NCI-H1694 treated with DMSO at 0.1 percent for 48 hours (cell line): ENCODE measurements at places on chromosomes 2 and 18.
A peak's percentile ranks its signal among the peaks of the same experiment; 100 is the strongest.

DNA sequence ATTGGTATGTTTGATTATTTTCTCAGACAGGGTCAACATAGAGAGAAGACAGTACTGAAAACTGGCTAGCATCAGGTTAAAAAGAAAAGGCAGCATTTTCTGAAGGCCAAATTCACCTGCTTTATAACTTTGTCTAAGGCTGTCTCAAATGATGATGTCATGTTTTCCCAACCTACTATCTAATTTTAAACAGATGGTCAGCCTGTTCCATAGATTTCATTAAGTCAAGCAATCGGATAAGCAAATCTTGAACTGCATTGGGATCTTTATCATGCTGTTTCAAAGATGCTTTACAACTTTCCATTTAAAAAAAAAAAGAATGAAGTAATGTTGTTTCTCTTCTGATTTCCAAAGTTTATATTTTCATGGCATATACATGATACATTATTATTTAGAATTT lies 56.3 kb upstream of the SPOPL start:
- DNase-seq, result peak; percentile 15

- peak; percentile 59 for DNase-seq
These were observed 21.9 kb downstream of the MRPL35 start for GRCh38 chr2:86221066-86221684.

- no peak for DNase-seq
These were observed 1374.9 kb upstream of the CELF4 start for GRCh38 chr18:38940475-38940862.

- no peak for DNase-seq
These were observed 20.5 kb upstream of the TGFA start for GRCh38 chr2:70574109-70574508.

GRCh38 chr18:6593142-6593885 lies 136.2 kb upstream of the ARHGAP28 start:
- no peak for DNase-seq

DNA sequence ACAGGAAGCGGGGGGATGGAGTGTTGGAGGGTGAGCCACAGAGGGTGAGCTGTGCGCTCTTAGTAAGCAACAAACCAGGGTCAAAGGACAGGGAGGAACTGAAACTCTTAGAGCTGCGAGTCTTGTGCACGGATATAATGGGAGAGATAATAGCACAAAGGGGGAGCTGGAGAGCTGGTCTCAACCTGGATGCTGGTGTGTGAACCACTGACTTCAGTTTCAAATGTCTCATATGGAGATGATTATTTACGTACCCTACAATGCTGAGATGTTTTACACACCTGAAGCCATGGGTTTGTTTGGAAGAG lies 35.9 kb downstream of the PTGR3 start:
- DNase-seq, result no peak

DNA sequence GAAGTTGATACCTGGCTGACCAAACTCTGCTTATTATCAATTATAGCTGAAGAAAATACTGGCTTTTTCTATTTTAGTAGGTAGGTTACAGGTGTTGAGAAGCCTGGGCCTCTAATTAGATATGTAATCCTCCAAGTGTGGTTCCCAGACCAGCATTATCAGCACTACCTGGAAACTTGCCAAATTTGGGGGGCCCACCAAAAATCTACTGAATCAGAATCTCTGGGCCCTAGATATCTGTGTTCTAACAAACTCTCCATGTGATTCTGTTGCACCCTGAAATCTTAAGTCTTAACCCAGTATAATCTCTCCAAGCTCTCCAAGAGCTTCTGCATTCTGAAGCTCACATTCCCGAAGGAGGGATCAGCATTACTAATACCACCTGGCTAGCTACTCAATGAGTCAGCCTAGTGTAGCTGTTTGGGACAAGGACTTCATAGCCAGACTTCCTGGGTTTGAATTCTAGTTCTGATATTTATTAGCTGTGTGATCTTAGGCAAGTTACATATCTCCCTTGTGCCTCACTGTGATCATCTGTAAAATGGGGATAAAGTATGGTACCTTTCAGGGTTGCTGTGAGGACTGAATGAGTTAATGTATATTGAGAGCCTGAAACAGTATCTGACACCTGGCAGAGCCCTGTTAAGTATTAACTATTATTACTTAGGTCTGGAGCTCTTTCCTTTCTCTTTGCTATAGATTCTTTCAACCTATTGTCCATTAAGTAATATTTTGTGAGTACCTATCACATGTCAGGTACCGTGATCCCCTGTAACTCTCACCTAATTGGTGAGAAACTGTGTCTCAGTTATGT lies 94.1 kb upstream of the CD302 start:
- no peak for DNase-seq

GRCh38 chr2:210727549-210727948 lies 171.2 kb downstream of the CPS1 start:
- no peak for DNase-seq

DNA sequence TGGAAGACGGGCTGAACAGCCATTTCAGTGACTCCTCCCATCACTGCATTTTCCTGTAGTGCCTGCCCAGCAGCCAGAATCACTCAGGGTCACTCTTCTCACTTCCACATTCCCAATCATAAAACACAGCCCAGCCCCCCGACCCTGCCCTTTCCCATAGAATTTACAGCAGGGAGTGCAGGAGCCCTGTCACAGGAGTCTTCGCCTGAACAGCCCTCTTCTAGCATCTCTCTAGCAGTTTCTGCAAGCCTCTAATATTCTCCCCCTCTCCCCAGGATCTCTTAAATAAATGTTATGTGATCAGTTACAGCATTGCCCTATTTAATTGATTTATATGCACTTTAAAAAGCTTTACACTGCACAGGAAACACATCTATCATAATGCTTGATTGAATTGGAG lies 42.9 kb upstream of the KLHL29 start:
- no peak for DNase-seq

- peak; percentile 75 for DNase-seq
These were observed 69.4 kb upstream of the REV1 start for GRCh38 chr2:99559075-99559662.

DNA sequence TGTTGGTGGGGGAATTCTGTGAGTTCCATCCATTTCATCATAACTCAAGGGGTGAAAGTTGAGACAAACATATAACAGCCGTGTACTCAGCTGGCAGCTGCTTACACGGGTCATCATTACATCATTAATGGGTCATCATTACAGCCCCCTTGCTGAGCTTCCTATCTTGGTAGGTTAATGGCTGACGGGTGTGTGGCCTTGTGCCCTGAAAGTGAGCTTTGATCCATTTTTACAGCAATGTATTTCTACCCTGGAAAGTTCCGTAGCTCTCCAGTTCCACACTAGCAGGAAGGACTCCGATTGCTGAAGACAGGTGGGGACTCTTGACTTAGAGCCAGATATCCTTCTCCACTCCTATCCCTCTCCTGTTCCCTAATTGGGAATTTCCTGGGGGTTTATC lies 105.2 kb upstream of the DLX2 start:
- DNase-seq, result no peak

- no peak for DNase-seq
These were observed 243.4 kb downstream of the SLC8A1 start for GRCh38 chr2:40208463-40208862.

- no peak for DNase-seq
These were observed at the start of gene ANKRD53 for GRCh38 chr2:70978341-70979179. Gene ANKRD53 (plus strand): TSS chr2:70978630. CDS start chr2:70978646, 16 bp downstream.

GRCh38 chr2:202682274-202682673 lies 47.5 kb downstream of the FAM117B start:
- no peak for DNase-seq

GRCh38 chr2:200993097-200993496 lies 29.6 kb upstream of the ORC2 start:
- DNase-seq, result no peak

DNA sequence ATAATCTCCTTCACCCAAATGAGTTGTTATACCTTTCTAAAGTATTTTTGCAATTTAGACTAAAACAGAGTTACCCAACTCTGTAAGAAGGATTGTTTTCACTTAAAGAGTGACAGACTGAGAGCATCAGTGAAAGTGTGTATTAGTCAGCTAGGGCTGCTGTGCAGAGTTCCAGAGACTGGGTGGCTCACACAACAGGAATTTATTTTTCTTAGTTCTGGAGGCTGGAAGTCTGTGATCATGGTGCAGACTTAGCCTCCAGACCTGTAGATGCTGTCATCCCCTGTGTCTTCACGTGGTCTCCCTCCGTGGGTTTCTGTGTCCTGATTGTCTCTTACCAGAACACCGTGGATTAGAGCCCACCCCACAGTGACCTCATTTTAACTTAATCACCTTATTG lies 40.0 kb downstream of the BCL2L11 start:
- DNase-seq, result no peak

- DNase-seq, result no peak
These were observed 20.6 kb downstream of the SERTAD2 start for GRCh38 chr2:64632835-64633819.

- DNase-seq, result no peak
These were observed 43.6 kb upstream of the VPS54 start for GRCh38 chr2:64062840-64063239.

GRCh38 chr2:66301022-66301766 lies 133.7 kb upstream of the MEIS1 start:
- no peak for DNase-seq

DNA sequence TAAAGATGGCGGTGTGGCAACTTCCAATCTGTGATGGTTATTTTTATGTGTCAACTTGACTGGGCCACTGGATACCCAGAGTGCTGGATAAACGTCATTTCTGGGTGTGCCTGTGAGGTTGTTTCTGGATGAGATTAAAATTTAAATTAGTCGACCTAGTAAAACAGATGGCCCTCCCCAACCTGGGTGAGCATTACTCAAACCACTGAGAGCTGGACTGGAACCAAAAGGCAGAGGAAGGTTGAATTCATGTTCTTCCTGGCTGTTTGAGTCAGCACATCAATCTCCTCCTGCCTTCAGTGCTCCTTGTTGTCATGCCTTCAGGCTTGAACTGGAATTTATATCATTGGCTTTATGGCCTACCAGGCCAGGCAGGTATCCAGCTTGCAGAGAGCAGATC lies 190.8 kb upstream of the RGPD4 start:
- no peak for DNase-seq

GRCh38 chr2:73979686-73980085 lies 5.0 kb upstream of the TET3 start:
- no peak for DNase-seq

DNA sequence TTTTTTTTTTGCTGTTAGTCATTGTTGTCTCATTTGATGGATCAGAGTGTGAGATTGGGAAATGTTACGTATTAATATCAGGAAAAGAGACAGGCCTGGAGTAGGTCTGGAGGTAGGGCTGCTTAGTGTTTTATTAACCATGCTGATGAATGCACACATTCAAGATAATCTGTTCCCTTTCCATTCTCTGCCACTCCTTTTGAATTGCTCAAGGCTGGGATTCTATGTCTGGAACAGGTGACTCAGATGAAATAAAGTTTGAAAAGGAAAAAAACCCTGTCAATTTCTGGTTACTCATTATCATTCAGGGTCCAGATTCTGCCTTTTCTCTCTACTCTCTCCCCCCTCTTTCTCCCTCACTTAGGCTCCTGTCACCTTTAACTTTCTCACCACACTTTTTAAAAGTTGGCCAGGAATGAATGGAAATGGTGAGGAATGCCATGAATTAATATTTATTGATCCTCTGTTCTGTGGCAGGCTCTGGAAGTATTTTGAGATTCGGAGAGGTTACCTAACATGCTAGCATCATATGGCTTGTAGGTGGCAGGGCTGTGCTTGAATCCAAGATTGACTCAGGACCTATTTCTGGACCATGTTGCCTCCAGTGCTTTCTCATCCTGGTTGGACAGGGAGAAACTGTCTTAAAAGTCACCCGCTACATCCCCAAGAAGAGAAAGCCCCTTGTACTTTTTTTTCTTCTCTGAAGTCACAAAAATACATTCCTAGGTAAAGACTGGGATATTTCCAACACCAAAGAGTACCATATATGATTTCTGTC lies 40.2 kb downstream of the MAP4K4 start:
- DNase-seq, result no peak

GRCh38 chr2:221458578-221458977 lies 113.5 kb downstream of the EPHA4 start:
- DNase-seq, result no peak

DNA sequence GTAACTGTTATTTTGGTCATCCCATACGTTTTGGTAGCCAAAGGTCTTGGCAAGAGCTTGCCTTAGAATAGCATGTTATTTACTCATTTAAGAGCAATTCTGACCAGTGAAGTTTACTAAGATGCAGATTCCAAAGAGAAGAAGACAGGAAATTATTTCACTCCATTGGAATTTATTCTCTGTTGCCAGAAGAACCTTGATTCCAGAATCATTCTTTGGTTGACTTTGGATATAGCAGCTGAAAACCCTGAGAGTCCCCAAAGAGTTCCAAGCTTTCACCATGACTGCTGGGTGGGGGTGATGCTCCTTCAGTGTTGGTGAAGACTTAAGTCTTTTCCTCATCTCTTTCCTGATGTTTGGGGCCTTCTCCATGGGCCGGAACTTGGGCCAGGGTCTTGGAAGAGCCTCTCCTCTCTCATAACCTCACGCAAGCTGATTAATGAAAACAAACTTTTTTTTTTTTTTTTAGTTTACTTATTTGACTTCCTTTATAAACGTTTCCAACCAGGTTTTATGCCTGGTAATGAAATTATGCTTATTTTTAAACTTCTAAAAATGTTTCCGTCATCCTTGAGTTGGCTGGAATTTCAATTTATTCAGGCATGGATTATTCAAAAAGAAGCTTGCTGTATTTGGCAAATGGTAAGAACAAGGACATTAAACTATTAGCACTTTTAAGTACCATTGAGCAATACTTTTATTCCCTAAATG lies 192.0 kb downstream of the MTX2 start:
- DNase-seq, result no peak

DNA sequence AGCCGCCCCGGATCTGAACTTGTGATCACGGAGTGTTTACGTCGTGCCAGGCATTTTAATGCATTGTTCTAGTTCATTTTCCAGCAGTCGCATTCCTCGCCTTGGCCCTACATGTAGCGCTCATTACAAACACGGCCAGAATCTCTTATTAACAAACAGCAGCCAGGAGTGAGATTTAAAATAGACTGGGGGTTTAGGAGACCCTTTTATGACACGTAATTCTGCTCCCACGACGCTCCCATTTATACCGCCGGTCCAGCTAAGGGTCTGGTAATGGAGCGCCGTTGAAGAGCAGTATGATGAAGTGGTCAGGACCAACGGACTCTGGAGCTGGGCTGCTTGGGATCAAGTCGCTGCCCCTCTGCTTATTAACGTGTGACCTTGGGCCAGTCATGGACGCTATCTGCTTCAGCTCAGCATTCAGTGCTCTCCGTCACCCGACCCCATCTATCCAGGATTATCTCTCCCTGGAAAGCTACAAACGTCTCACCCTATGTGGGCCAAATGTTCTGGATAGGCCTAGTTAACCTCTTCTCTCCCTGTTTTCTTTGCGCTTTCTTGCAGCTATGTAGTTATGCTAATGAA lies 745 bp downstream of the MSH2 start:
- DNase-seq, result peak; percentile 11

GRCh38 chr2:2101924-2102323 lies 229.2 kb downstream of the MYT1L start:
- DNase-seq, result no peak

GRCh38 chr2:37375741-37376288 lies 31.4 kb downstream of the QPCT start:
- DNase-seq, result no peak

- no peak for DNase-seq
These were observed 276.9 kb upstream of the SKOR2 start for GRCh38 chr18:47528343-47528742.

GRCh38 chr18:77218642-77219041 lies 31.0 kb upstream of the GALR1 start:
- DNase-seq, result no peak

GRCh38 chr2:165122521-165122920 lies 81.3 kb downstream of the SCN3A start:
- DNase-seq, result no peak

- DNase-seq, result peak; percentile 14
These were observed 691.8 kb upstream of the CHAC2 start for GRCh38 chr2:53075760-53076159.

GRCh38 chr2:43636621-43637020 lies 439 bp upstream of the PLEKHH2 start:
- no peak for DNase-seq
